ENCODE measurements at places on chromosomes 5 and 9.

- DNase-seq, result peak; percentile 3
Observed at GRCh38 chr5:43482490-43483297, 971 bp downstream of the TMEM267 start.

GRCh38 chr9:36548454-36548853 is 24.2 kb upstream of the MELK start:
- DNase-seq, result no peak

GRCh38 chr5:17216974-17217492 is 398 bp upstream of the BASP1 start:
- DNase-seq, result no peak

DNA sequence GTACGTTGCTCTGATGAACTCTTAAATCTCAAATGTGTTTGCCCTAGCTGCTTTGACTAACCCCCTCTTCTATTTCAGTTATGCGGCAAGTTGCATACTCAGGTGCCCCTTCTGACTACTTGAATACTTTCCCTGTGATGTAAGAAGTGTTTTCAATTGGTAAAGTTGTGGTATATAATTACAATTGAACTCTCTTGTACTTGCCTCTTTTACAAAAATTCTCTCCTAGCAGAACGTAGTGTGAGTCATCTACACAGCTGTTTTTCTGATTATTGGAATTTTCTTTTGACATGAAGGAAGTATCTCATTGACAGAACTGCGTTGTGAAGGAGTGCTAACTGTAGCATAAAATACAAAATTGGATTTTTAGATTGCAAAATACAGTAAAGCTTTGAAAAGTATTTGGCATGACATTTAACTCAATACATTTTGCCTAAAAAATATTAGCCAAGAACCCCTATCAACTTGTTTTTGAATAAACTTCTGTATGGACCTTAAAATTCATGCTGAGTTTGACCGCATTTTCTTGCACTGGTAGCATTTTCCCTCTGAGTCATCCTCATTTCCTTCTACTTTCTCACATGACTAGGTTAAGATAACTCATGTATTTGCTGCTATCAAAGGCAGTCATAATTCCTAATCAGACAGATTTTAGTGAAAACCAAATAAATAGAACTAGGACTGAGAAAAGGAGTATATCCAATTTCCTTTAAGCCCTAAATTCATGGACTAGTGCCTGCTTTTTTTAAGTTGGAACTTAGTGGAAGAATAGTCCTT is 6.3 kb downstream of the CRHBP start:
- DNase-seq, result no peak

GRCh38 chr9:93247892-93248291 is 64.0 kb downstream of the WNK2 start:
- DNase-seq, result no peak

- DNase-seq, result no peak
Observed at GRCh38 chr9:38183994-38184568, 115.1 kb upstream of the SHB start.

- no peak for DNase-seq
Observed at GRCh38 chr9:4923580-4924544, 61.2 kb upstream of the JAK2 start.

DNA sequence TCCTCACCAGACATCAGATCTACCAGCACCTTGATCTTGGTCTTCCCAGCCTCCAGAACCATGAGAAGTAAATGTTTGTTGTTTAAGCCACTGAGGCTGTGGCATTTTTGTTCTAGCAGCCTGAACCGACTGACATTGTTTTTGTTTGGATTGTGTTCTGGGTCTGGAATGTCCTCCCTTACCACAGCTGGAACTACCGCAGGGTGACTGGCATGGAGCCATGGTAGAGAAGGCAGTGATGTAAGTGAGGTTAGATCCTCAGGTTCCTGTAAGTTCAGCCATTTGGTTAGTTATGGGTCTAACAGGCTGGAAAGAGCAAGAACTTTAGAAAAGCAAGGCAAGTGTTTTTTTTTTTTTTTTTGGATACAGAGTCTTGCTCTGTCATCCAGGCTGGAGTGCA is 209.3 kb downstream of the DAB2IP start:
- DNase-seq, result peak; percentile 76

GRCh38 chr5:173197375-173197891 is 37.6 kb downstream of the NKX2-5 start:
- DNase-seq, result no peak

DNA sequence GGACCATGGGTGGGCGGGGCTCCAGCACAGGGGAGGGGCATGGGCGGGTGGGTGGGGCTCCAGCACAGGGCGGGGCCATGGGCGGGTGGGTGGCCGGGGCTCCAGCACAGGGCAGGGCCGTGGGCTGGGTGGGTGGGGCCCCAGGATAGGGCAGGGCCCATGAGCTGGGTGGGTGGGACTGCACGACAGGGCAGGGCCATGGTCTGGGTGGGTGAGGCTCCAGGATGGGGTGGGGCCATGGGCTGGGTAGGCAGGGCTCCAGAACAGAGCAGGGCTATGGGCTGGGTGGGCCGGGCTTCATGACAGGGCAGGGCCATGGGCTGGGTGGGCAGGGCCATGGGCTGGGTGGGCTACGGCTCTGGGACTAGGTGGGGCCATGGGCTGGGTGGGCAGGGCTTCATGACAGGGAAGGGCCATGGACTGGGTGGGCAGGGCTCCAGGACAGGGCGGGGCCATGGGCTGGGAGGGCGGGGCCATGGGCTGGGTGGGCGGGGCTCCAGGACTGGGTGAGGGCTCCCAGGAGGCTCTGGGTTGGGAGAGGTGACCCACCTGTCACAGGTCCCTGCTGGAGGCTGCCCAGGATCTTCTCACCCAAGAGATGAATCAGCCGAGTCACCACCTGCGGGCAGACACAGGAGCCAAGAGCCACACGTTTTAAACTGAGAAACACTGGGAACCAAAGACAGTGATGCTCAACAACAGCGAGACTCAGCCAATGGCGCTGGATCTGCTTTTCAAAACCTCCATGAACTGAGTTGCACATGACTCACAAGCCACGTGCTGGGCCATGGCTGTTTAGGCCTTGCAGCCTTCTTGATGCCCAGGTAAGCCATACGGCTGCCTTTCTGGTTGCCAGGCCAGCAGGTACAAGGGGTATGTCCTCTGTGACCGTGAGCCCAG is 33.6 kb upstream of the NSMF start:
- no peak for DNase-seq
